CD4-positive, alpha-beta memory T cell (primary cell): ENCODE measurements at places on chromosomes 5 and 9. TPM values are rescaled to one million over a fixed set of nuclear protein-coding genes. Genes with fewer than 3 reads are reported as not detected.

DNA sequence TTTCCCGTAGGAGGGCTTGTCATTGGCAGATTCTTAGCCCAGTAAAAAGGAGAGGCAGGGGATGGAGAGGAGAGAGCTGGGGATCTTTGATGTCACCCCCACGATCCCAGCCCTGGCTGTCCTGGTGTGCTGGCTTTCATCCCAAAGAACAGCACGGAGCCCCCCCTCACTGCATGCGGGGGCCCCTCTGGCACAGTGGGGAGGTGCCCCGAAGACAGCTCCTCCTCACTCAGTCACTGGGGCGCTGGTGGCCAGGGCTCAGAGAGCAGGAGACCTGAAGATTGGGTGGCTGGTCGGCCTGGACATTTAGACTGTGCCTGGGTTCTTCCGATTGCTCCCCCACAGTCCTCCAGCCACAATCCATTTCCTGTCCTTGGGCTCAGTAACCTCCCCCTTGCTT lies 207.5 kb downstream of the MELK start:
- DNase-seq: no peak

GRCh38 chr5:9156282-9156681 lies 389.6 kb downstream of the SEMA5A start:
- DNase-seq: no peak

Gene ZBTB6
- total RNA-seq: 20.2 TPM

- peak; percentile 96 for DNase-seq
Observed at GRCh38 chr9:114372921-114373448, 14.8 kb downstream of the AKNA start.

GRCh38 chr5:88388476-88389337 lies 120.1 kb upstream of the TMEM161B start:
- no peak for DNase-seq

GRCh38 chr9:135960411-135961276 lies 529 bp downstream of the UBAC1 start:
- no peak for DNase-seq

- DNase-seq: no peak
Observed at GRCh38 chr9:117104206-117104605, 310.7 kb downstream of the ASTN2 start.

DNA sequence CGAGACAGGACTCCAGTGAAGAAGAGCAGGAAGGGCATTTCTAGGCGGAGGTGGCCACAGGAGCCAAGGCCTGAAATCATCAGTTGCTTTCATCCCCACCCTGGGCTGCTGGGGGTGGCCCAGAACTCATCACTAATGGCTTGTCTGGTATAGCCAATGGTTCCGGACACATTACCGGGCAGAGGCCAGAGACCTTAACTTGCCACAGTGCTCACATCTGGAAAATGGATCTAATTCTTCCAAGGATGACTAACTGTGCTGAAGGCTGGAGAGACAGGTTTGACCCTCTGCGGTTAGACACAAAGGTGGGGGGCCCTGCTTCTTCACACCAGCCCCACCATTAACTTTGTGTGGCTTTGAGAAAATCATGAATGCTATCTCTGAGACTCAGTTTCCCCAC lies 6.2 kb upstream of the COL27A1 start:
- DNase-seq: no peak

- DNase-seq: no peak
Observed at GRCh38 chr5:963310-963672, 45.3 kb upstream of the NKD2 start.

DNA sequence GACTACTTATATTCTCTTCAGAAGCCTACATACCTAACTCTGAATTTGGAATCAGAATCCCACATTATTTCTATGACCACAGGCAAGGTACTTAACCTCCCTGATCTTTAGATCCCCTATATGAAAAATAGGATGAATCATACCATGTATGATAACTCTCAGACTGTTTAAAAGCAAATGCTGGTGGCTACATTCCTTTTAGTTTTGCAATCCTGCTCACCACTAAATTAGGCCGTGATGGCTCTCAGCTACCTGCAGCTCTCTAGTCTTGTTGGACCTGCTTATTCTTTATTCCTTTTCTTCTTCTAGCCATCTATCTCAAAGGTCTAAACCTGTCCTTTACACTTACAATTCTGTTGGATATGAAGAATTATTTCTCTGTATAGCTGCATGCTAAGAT lies 303.4 kb upstream of the ATP10B start:
- no peak for DNase-seq

- no peak for DNase-seq
Observed at GRCh38 chr5:179276838-179277395, 68.3 kb downstream of the ADAMTS2 start.

GRCh38 chr9:90526386-90526785 lies 116.2 kb downstream of the DIRAS2 start:
- DNase-seq: no peak

DNA sequence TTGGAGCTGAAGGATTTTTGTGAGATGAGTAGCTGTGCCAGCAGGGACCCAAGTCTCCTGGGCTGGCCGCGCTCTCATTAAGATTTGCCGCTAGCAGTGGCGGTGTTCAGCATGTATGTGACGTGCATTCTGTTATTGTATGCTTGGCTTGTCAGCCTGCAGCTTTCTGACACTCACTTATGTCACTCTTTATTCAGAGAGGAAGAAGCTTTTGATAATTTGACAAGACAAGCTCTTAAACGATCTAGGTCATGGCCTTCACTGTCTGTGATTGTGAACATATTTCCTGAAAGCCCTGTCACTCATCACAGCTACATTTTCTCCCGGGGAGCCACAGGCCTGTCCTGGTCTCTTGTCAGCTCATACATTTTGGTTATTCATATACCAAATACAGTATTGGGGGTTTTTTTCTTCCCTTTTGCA lies 98.2 kb upstream of the GRHPR start:
- no peak for DNase-seq

DNA sequence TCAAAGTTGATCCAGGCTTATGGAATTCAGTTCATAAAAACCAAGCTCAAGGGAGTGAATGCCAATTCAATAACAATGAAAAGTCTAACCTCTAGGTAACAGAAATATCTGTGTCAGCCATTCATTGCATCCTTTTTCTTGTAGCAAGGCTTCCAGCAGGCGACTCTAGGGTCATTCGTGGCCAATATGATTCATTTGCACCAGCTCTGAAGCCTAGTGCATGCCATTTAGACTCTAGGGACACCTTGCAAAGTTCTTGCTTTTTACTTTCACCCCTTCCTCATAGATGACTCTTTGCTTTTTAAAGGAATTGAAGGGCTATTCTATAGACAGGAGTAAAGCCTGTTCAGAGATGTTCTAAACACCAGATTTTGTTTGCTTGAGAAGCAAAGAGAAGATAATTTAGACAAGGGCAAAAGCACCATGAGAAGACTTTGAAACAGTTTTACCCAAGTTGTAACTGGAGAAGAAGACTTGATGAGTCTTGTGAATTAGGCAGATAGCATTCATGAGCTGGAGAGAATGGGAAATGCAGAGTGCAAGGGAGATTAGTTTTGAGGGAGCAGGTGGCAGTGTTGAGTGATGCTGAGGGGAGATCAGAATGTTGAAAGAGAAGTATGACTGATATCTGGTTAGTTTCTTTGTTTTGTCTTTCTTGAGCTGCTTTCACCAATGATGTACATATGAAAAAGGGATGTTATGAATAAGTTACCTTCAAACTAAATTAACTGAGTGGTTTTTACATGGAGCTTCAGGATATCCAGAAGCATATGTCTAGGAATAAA lies 94.5 kb downstream of the F2RL2 start:
- no peak for DNase-seq

Gene HTR4
- not detected for total RNA-seq

DNA sequence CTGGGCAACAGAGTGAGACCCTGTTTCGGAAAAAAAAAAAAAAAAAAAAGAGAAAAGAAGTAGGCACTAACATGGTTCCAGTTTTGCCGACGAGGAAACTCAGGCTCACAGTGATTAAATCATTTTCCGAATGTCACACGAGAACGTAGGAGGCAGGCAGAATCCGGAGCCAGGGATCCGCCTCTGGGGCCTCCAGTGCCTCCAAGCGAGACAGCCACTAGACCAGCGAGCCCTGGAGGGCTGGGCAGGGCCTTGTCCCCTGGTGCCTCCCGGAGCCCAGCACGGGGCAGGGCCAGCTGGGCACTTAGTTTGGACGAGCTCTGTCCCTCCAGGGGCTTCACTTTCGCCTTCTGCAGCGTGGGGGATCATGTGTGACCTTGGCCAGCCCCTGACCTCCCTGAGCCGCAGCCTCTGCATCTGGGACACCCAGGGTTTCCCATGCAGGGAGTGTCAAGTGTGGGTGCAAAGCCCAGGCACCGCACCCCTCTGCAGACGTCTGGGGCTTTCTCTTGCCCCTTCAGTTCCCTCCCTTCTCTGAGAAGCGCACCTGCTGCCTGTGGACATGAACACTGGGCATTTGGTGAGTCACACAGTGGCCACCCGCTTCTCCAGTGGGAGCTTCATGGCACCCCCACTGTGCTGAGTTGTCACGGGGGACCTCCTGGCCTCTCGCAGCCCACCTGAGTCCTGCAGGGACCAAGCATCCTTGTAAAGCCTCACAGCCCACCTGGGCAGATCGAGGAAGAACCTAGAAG lies 80.3 kb downstream of the RXRA start:
- DNase-seq: no peak

GRCh38 chr5:17431272-17432050 lies 66.6 kb upstream of the TAF11L2 start:
- DNase-seq: no peak

GRCh38 chr9:19022206-19022605 lies 10.8 kb downstream of the SAXO1 start:
- no peak for DNase-seq

Gene TRIM7
- total RNA-seq: 3.3 TPM

GRCh38 chr5:3862906-3863305 lies 267.3 kb downstream of the IRX1 start:
- DNase-seq: no peak

DNA sequence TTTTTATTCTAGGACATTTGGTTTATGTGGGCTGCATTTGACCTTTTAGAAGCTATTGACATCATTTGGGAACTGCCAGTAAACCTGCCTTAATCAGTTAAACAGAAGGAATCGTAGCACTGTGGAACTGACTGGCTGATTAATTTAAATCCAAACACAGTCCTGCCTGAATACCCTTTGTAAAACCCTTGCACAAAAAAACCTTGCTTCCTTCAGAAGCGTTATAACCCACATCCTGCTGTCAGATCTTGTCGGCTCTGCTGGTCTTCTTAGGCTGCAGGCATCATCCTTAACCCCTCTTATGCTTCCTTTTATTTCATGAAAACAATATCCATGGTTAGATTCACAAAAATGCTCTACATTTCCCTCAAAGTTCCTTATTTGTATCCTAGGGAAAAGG lies 46.3 kb downstream of the PAM start:
- peak; percentile 51 for DNase-seq

DNA sequence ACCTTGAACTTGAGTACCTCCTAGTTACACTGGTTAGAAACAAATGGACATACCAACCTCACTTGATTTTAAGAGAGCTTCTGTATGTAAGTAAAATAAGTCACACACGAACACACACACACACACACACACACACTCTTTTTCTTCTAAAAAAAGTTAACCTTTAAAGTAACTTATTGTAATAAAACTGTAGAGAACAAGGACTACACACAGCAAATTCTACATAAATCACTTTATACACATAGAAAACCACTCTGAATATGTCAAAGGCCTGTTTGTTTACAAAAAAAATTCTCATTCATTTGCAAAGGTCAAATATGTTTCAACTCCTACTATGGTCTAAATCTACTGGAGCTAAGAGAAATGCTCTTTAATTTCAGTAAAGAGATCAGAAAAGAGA lies 29.1 kb downstream of the GIN1 start:
- no peak for DNase-seq

DNA sequence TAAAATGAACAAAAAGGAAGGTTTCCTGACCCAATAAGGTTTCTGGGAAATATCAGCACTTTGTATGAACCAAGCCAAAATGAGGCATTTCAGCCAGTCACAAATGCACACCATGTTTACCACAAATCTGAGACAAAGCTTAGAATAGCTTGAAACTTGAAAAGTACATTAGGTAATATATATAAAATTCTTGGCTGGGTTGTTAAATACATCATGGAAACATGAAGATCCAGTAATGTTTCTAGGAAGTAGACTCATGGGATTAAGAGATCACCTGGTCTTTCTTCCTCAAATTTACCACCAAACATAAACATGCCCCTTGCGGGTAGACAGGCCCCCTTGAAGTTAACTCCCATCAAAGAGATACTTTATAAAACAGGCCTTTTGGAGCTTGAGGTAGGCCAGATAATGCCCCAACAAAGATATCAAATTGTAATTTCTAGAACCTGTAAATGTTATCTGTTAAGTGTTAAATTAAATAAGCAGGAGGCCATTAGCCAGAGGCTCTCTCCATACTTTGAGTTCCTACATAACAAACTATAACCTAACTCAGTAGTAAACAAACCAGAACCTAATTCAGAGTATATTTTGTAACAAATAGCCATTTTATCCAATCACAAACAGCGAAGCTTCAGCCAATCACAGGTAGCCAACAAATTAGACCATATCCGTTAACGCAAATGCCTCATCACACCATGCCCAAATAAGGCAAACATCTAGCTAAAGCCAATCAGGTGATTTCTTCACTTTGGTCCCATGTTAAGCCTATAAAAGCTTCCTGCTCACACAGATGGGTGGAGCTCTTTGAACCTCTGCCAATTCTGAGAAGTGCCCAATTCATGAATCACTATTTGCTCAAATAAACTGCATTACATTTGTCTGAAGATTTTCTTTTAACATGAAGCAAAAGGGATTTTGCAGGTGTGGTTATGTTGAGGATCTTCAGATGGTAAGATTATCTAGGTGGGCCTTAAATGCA lies 127.9 kb upstream of the TARS1 start:
- no peak for DNase-seq

Gene PCDHAC2
- not detected for total RNA-seq

DNA sequence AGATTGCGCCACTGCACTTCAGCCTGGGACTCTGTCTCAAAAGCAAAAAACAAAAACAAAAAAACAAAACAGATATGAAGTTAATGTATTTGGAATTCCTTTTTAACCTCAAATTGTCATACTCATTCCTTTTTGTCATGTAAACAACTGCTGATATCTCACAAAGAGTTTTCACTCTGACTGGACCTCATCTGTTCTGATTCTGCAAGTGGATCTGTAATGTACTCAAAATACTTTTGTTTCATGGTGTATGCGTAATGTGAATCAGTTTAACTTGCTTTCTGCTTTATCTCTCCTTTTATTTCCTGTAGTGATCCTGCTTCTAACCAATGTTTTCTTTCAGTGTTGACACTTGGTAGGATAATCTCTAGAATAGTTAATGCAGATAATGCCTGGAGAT lies 106.7 kb downstream of the FOCAD start:
- no peak for DNase-seq

Gene TRIM41
- total RNA-seq: 39.9 TPM

DNA sequence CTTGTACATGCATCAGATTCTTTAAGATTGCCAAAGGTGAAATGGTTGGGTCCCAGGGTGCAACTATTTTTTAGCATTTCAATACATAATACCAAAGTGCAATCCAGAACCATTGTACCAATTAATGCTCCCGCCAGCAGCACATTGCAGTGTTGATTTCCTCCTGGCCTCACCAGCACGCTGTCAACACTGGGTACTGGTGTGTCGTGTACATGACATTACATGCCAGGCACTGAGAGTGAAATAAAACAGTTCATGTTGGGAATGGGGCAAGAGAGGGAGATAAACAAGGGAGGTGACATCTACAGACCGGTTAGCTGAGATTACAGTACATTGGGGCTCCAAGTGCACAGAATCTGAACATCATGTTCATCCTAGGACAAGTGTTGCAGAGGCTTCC lies 37.8 kb downstream of the HMGCS1 start:
- DNase-seq: no peak
